ENCODE measurements at places on chromosomes 3 and 15. TPM values are rescaled to one million over a fixed set of nuclear protein-coding genes. Genes with fewer than 3 reads are reported as not detected.

GRCh38 chr3:140822401-140823047, 119.1 kb upstream of the SLC25A36 start:
- DNase-seq = no peak

GRCh38 chr3:134252766-134253165, 2.1 kb upstream of the RYK start:
- no peak for DNase-seq

DNA sequence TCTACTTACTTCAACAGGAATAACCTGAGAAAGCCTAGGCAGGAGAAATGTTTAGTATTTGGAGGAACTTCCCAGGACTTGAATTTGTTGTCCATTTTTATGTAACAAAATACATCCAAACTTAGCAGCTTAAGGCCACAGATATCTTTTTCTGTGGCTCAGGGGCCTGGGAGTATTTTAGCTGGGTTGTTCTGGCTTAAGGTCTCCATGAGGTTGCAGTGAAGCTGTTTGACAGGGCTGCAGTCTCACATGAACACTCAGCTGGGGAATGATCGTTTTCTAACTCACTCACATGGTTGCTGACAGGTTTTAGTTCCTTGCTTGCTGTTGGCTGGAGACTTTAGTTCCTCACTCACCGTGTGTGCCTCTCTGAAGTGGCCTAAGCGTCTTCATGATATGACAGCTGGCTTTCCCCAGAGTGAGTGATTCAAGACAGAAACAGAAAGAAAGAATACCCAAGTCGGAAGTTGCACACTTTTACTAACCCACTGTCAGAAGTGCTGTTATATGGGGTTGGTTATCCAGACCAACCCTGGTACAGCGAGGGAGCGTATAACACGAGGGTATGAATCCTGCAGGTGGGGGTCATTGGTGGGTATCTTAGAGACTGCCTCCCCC, 229.7 kb upstream of the TBL1XR1 start:
- DNase-seq = no peak

DNA sequence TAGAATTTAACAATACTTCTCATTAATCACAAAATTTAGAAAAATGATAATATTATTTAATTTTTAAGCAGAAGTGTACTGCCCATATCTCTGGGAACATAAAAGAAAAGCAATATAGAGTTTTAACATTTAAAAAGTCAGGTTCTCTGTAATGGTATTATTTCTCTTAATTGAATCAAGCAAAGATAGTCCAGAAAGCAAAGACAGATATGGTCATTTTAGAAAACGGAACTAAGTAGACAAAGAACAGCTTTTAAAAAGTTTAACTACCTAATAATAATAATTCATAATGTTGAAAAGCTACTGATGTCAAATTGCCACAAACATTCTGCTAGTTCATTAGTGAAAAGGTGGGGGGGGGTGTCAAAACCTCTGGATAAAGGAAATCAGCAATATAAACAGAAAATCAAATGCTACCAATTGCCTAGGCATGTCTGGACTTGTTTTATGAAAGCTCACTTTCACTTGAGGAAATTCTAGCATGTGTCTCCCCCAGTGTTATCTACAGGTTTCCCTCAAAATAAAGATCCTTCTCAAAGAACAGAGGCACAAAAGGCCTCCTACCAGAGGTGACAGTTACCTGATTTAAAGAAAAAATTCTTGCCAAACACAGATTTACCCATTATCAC, 1.7 kb downstream of the ZMAT3 start:
- no peak for DNase-seq

TLR9 gene
- total RNA-seq = 0.41 TPM

PAK6 gene
- 1.9 TPM for total RNA-seq

PAQR9 gene
- total RNA-seq = 2.4 TPM
